Stimulated activated CD4-positive, alpha-beta T cell treated with anti-CD3 and anti-CD28 coated beads, Interleukin-2, amount 100 ng/mL, for 4 hours (primary cell): ENCODE measurements at places on chromosomes 3 and 15.
A peak's percentile ranks its signal among the peaks of the same experiment; 100 is the strongest.

DNA sequence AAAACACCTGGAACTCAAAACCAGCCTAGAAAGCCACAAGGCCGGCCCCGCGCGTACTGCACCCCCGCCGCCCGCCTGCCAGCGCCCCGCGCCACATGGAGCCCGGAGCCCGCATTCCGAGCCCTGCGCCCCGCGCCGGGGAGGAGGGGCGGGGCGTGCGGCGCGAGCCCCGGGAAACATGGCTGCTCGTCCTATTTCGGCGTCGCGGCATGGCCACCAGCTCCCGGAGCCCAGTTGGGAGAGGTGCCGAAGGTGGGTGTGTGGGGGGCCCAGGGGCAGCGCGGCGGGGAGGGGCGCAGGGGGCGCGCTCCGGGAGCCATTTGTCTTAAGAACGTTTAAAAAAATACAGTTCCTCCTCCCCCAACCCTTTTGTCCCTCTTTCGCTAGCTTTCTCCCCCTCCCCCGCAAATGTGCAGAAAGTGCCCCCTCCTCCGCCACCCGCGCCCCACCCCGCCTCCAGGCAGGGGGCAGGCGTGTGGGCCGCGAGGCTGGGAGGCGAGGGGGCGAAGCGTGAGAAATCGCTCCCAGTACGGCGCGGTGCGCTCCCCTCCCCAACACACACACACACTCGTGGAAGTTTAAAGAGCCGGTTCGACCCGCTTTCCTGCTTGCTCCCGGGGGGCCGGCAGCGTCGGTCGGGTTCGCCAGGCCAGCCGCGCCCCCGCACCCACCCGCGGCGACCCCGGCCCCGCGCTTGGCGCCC, 2.5 kb downstream of the ANP32A start:
- DNase-seq, result peak; percentile 82

DNA sequence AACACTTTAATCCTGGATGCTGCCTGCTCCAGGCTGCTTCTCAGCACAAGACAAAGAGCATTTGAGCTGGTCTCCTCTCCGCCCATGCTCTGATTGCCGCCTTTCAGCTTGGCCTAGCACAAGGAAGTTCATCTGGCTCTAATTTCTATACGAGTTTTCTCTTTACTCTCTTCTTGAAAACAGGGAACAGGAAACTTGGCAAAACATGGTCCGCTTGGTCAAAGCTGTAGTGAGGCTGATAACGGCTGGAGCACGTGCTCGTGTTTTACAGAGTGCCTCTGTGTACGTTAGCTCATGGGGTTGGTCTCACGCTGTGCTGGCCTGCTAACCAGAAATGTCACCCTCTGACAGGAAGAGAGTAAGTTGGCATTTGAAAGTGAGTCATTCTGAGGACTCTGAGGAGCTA, 19.2 kb downstream of the RARRES1 start:
- DNase-seq, result no peak

DNA sequence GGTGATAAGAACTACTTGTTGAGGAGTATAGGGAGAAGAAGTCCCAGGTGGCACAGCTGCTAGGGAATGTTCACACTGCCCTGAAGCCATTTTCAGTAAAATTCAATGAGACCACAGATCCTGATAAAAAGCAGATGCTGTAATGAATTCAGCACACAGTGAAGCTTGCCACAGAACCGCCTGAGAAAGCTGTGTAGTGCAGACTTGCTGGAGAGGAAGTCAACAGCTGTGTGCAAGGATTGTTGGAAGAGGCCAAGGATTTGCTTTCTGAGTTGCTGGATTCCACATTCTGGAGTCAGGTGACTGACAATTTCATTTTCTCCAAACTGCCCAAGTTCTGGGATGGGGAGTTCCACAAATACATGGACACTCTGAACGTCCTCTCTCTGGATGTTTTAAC, 70.9 kb downstream of the ANP32A start:
- DNase-seq, result no peak

DNA sequence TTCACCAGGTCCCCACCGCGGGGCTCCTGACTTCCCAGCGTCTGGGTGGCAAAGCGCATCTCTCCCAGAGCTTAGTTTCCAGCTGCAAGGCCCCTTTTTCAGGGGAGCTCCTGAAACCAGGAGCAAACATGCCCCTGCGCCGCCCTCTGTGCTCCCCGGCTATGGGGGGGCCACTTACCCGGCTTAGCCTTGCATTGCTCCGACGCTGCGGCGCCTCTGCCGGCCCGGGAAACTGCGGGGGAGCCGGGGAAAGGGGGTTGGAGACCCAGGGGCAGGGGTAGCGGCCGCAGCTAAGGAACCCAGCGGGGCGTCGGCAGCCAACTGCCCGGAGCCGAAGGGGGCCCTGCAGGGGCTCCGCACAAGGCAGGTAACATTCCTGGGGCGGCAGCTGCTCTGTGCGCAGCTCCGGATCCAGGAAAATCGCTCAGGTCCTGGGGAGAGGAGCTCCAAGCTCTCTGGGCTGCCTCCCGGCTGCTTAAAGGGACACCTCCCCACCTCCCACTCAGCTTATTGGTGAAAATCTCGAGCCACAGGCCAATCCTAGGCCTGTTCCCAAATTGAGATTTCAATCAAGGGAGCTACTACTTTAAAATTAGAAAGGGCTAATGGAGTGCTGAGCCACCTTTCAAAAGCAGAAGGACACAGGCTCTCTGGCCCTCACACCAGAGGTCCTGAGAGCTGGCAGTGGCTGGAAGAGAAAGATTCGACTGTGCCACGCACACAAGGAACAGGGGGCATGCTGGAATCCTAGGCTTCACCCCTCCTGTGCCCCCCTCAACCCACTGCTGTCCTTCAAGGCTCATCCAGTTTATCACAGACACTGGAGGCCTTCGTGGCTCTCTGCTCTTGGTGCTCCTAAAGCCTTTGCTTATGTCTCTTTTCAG, 42.7 kb upstream of the PRICKLE2 start:
- DNase-seq, result no peak

DNA sequence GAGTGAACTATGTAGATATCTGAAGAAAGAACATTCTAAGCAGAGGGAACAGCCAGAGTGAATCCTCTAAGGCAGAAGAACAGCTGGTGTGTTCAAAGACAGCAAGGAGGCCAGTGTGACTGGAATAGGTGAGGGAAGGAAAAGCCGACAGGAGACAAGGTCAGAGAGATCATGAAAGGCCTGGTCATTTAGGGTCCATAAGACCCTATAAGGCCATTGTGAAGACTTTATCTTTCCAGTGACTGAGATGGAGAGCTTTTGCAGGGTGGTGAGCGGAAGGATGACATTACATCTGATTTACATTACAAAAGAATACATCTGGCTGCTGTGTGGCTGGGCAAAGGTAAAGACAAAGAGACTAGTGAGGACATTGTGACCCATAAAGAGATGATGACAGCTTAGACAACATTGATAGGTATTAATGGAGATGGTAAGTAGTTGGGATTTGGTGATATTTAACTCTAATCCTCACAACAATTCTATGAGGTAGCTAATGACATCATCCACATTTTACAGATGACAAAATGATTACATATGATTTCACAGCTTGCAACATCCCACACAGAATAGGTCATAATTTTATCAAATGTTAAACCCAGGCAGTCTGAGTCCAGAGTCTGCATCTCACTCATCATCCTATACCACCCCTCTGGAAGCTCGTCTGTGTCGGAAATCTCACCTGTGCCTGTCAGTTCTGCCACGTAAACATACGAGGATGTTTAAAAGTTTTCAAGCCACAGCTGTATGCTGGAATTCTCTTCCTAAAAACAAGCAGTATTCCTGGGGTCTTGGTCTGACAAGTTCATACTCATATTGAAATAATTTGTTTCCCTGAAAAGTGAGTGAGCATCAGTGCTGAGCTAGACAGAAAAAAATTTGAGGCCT, 70.2 kb upstream of the PIK3R4 start:
- DNase-seq, result no peak

- DNase-seq, result peak; percentile 33
Measured at GRCh38 chr3:56980798-56981390, 79.6 kb upstream of the SPATA12 start.

DNA sequence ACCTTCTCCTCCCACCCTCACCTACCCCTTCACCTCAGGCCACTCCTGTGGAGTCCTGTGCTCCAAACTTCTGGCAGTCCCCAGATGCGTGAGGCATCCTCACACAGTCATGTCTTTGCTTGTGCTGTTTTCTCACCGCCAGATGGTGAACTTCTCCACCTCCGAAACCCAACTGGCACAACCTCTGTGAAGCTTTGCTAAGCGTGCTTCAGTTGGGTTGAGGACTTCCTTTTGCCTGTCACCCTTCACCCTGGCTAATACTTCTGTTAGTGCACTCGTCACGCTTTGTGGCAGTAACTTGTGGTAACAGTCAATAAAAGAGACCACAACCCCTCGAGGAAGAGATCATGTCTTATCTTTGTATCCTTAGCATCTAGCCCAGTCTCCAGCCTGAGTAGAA, 42.0 kb upstream of the SKOR1 start:
- peak; percentile 11 for DNase-seq

- DNase-seq, result no peak
Measured at GRCh38 chr15:31341071-31341470, 14.4 kb downstream of the KLF13 start.

- no peak for DNase-seq
Measured at GRCh38 chr15:61459785-61460707, 230.9 kb upstream of the RORA start.

- DNase-seq, result no peak
Measured at GRCh38 chr3:187051724-187052366, 87.5 kb downstream of the RPL39L start.

DNA sequence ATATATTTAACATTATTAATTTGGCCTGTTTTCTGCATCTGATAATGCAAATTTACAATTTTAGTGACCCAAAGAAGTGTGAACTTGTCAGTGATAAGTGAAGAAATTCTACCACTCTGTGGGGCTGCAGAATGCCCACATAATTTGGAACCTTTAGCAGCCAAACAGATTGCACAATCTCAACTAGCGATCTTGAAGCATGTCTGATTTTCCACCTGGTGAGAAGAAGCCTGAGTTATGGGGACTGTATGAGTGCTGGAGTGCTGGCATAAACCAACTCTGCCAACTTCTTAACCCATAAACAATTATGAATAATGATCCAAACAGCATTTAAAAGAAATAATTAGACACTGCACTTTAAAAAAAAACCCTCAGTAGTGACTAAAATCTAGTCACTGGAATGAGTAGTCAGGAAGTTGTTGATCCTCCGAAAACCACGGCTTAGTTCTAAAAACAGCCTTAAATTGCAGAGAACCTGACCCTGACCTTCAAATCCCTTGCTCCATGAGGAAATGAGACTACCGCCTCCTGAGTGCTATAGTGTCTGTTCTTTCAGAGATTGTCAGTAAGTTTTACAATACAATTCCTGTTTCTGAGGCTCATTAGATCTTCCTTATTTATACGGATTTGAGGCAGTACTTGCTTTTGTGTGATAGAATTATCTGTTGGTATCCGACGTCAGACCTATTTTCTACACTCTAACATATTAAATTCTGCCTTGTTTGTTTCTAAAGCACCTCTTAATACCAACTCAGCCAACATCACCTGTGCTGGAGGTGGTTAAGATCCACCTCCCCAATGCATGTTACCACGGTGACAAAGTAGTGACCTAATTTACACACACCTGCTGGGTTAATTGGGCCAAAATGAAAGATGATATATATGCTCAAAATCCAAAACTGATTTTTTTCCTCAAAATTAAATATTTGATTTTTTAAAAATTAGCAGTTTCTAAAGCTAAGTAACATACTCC, 267.7 kb downstream of the ZBTB20 start:
- DNase-seq, result no peak
